ENCODE measurements at places on chromosomes 11 and 22. TPM values are rescaled to one million over a fixed set of nuclear protein-coding genes. Genes with fewer than 3 reads are reported as not detected.
A peak's percentile ranks its signal among the peaks of the same experiment; 100 is the strongest.

Gene RBMXL2
- total RNA-seq: not detected

Gene C11orf65
- total RNA-seq: 1.1 TPM

Gene PKDREJ
- not detected for total RNA-seq

DNA sequence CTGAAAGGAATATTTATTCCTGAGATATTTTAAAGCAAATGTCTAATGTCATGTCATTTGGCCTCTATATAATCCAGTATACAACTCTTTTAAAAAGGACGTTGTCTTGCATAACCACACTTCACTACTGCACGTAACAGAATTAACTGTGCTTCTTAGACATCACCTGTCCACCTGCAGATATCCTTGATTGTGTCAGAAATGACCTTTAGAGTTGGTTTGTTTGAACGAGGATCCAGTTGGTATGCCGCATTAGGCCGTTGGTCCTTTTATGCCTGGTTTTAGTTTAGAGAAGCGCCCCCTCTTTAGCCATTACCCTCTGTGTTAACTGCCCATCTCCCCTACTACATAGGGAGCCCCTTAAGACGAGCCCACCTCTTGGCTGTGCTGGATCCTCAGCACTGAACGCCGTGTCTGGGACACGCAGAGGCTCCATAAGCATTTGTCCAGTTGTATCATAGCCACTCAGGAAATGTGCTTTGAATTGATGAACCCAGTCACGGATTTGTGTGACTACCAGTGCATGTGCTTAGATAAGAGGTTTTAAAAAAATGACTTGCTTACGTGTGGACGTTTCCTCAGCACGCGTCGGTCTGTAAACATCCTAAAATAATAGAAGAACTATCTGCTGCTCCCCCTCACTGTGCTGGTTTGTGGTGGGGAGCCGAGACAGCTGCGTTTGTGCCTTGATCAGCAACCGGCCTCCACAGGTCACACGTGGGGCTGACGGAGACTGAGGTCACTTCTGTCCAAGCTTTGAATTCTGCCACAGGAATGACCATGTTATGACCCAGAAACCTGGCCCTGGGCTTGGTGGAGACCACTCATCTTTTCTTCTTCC is 4.0 kb downstream of the MICAL2 start:
- no peaks in the 10 kb centered on the region for H3K27me3 ChIP-seq
- H3K4me1 ChIP-seq: peaks cover 17% of the 10 kb centered on the region
- H3K36me3 ChIP-seq: no peaks in the 10 kb centered on the region
- H3K4me3 ChIP-seq: no peak overlapping the region
- H3K27ac ChIP-seq: peak overlapping the region; percentile 98
- DNase-seq: no peak

Gene IGSF22
- total RNA-seq: not detected

All from transverse colon (tissue), 4 donors.